ENCODE measurements at places on chromosomes 3 and 15.

GRCh38 chr3:45275006-45275704, 49.1 kb upstream of the TMEM158 start:
- no peak for DNase-seq

- no peak for DNase-seq
Measured at GRCh38 chr3:172643506-172644179, 67.2 kb downstream of the NCEH1 start.

DNA sequence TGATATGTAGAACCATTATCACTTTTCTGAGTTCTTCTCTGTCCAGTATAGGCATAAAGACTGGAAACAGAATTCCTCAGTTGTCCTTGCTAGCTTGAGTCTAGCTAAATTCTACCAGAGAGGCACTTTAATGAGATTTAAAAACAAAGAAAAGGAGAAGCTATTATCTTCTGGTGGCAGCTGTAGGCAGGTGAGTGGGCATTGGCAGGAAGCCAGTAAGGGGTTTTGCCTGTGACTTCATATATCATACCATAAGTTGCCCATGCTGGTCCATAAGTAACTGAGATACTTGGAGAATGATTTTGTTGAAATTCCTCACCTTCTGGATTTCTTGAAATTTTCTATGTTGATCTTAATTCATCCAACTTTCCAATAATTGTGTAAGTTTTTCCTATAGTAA, 402.3 kb upstream of the TGFBR2 start:
- no peak for DNase-seq

GRCh38 chr15:79515300-79516027, 83.3 kb downstream of the MINAR1 start:
- DNase-seq = no peak

- DNase-seq = no peak
Measured at GRCh38 chr3:8888301-8888915, 74.9 kb downstream of the RAD18 start.

Measured in SHP77 treated with DMSO at 0.1 percent for 48 hours (cell line).